ENCODE measurements at places on chromosomes 6 and 20.

DNA sequence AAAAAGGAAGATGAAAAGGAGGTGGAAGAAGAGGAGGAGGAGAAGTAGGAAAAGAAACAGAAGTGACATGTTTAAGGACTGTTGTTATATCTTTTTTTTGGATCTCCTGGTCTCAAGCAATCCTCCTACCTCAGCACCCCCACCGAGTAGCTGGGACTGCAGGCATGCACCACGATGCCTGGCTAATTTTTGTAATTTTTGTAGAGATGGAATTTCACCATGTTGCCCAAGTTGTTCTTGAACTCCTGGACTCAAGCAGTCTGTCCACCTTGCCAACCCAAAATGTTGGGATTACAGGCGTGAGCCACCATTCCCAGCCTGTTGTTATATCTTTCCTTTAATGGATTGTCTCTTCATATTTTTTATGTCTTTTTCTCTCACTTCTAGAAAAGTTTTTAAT lies 19.5 kb upstream of the BCLAF1 start:
- no peak for DNase-seq

GRCh38 chr20:14845199-14846160 lies 508.1 kb upstream of the FLRT3 start:
- no peak for DNase-seq

GRCh38 chr6:113953346-113953745 lies 17.6 kb downstream of the HDAC2 start:
- no peak for DNase-seq

DNA sequence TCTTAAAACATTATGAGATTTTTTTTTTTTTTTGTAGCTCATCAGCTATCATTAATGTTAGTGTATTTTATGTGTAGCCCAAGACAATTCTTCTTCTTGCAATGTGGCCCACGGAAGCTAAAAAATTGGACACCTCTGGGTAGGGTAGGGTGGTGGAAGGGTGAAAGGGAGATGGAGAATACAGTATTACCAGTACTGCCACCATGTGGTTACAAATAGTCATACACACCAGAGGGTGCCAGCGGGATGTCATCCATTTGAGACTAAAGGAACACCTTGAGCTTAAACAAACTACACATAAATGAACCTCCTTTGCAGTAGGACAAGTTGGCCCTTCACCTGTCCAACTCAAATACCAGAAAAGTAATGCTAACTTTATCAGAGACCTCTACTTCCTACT lies 601.9 kb downstream of the HTR1B start:
- DNase-seq = no peak

GRCh38 chr6:53896196-53896595 lies 101.4 kb downstream of the LRRC1 start:
- no peak for DNase-seq

DNA sequence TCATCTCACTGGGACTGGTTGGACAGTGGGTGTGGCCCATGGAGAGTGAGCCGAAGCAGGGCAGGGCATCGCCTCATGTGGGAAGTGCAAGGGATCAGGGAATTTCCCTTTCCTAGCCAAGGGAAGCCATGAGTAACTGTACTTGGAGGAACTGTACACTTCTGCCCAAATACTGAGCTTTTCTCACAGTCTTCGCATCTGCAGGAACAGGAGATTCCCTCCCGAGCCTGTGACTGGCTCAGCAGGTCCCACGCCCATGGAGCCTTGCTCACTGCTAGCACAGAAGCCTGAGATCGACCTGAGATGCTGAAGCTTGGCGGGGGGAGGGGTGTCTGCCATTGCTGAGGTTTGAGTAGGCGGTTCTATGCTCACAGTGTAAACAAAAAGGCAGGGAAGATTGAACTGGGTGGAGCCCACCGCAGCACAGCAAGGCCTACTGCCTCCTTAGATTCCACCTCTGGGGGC lies 10.4 kb upstream of the CALHM5 start:
- DNase-seq = no peak

- DNase-seq = no peak
These were observed 11.8 kb downstream of the SRC start for GRCh38 chr20:37357481-37358365.

GRCh38 chr6:33490198-33490597 lies 35.8 kb downstream of the ZBTB9 start:
- no peak for DNase-seq

GRCh38 chr6:70844301-70844700 lies 112.6 kb downstream of the B3GAT2 start:
- DNase-seq = no peak

GRCh38 chr20:1164871-1165270 lies 19.9 kb downstream of the TMEM74B start:
- DNase-seq = no peak

DNA sequence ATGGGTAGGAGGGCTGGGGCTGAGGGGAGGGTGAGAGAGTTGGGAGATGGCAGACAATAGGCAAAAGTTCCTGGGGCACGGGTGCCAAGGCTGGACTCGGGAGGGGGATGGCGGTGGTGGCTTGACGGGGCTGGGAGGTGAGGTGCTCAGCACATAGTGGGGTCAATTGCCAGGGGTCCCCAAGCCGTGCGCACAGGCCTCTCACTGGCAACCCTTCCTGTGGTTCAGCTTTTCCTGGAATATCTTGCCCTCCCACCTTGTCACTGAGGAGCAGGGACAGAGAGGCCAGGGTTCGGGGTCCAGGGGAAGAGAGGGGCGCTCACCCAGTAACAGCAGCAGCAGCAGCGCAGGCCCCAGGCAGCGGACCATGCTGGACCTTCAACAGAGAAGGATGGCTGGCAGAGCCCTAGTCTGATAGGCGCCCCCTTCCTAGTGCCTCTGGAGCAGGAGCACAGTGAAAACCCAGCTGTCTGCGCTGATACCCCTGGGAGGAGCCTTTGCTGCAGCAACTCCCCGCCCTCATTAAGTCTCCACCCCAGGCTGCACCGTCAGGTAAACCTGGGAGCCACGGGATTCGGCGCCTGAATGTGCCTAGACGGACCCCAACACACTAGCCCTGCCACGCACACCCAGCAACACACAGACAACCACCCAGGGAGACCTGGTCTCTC lies at the start of gene GFRA4:
Gene GFRA4, minus strand, starts transcription at position 369 of the 671 bp plus-strand sequence. Its CDS starts 0 bp downstream, at position 369.
- DNase-seq = no peak

- peak; percentile 40 for DNase-seq
These were observed 27.2 kb downstream of the UBE2V1 start for GRCh38 chr20:50085481-50086365.

DNA sequence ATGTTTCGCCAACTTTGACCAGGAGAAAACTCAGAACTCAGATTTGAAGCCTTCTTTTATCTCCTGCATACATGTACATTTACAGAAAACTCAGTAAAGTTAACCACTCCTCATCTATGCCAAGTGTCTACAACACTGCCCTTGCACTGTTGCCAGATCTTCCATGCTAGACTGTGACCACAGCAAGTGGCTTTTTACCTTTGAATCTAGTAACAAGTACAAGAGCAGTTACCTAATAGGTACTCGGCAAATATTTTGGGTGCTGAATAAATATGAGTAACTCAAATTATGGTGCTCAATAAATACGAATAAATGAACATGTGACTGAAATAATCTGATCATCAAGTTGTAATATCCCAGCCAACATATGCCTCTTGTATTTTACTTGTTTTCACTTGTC lies 184.9 kb downstream of the EYA4 start:
- DNase-seq = no peak

GRCh38 chr6:40535110-40535818 lies 51.9 kb downstream of the LRFN2 start:
- no peak for DNase-seq

DNA sequence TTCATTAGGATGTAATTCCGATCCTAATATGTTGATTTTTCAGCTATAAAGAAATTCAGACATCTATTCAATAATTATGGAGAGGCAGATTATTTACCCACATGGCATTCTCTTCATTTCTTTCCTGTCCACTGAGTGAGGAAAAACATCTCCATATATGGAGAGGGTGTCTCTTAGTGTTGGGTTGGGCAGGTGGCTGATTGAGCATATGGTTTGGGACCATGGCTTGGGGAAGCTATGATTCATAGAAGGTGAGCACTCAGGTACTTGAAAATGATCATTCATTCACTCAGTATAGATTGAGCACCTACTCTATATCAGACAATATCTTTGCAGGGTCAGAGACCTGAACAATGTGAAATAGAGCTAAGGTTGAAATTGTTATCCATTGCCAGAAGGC lies 41.3 kb upstream of the IL20RA start:
- no peak for DNase-seq

GRCh38 chr6:41232667-41233066 lies 4.5 kb downstream of the TREML4 start:
- DNase-seq = no peak

- no peak for DNase-seq
These were observed 119.2 kb upstream of the CCN2 start for GRCh38 chr6:132070356-132070755.

GRCh38 chr20:45096781-45097180 lies 4.1 kb downstream of the KCNS1 start:
- no peak for DNase-seq

- no peak for DNase-seq
These were observed 14.9 kb upstream of the TTPAL start for GRCh38 chr20:44460795-44461141.

DNA sequence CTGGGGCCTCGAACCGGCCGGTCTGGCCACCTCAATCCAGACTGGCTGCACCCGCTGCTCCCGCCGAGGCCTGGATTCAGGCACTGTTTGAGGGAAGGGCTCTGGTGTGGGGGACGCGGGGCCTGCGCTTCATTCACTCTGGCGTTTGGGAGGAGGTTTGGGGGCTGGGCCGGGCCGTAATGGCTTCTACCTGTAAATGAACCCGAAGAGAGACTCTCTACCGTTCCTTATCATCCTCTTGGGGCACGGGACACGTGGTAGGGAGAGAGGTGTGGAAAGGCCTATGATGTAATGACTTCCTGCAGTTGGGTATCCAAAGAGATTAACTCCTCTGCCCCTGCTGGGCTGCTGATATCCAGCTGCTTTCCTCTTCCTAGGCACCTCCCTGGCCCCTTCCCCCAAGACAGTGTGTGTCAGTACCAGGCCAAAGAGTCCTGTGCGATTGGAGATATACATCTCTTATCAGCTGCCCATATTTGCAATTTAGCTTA lies 1.8 kb downstream of the FOXO3 start:
- no peak for DNase-seq

- DNase-seq = no peak
These were observed 10.5 kb downstream of the SIRPA start for GRCh38 chr20:1905693-1906092.

DNA sequence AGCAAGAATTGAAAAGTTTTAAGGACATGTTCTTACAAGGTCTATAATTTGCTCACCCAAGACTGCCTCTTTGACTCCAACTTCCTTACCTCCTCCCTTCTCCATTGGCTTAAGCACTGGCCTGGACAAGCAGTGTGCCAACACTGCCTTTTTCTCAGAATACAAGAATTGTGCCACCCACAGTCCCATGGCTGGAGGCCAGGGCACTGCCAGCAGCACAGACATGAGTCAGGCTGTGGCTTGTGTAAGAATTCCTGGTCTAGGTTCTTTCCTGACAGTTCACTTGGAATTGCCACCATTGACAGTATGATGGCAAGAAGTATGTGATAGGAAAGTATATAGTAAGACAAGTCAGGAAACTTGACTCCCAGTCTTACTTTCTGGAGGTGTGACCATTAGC lies 202.7 kb upstream of the MARCKS start:
- DNase-seq = no peak

- DNase-seq = no peak
These were observed 10.7 kb downstream of the FAM8A1 start for GRCh38 chr6:17610835-17611234.

- DNase-seq = no peak
These were observed 39.5 kb downstream of the ELOVL5 start for GRCh38 chr6:53309059-53309900.

DNA sequence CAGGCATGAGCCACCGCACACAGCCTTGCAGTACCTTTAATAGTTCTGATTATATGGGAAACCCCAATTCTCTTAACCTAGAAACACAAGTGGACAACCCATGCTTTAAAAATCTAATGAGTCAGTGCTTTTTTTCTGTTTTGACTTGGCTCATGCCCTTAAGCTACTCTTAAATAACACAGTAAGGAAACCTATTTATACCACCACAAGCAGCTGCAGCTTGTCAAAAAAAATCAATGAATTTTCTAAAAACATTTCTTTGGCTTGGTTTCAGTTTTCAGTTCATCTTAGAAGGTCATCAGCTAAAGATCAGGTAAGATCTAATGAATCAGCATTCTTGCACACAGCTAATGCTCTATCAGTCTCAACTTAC lies 124.1 kb upstream of the DST start:
- DNase-seq = no peak

- DNase-seq = no peak
These were observed 36.8 kb upstream of the DDR1 start for GRCh38 chr6:30847421-30847970.

GRCh38 chr6:41634657-41635056 lies 3.6 kb upstream of the MDFI start:
- no peak for DNase-seq

- DNase-seq = no peak
These were observed 37.7 kb upstream of the PRSS16 start for GRCh38 chr6:27209659-27210269.

- DNase-seq = no peak
These were observed 225.2 kb upstream of the RREB1 start for GRCh38 chr6:6882592-6882991.

- DNase-seq = no peak
These were observed 40.1 kb upstream of the AKIRIN2 start for GRCh38 chr6:87742106-87742505.

DNA sequence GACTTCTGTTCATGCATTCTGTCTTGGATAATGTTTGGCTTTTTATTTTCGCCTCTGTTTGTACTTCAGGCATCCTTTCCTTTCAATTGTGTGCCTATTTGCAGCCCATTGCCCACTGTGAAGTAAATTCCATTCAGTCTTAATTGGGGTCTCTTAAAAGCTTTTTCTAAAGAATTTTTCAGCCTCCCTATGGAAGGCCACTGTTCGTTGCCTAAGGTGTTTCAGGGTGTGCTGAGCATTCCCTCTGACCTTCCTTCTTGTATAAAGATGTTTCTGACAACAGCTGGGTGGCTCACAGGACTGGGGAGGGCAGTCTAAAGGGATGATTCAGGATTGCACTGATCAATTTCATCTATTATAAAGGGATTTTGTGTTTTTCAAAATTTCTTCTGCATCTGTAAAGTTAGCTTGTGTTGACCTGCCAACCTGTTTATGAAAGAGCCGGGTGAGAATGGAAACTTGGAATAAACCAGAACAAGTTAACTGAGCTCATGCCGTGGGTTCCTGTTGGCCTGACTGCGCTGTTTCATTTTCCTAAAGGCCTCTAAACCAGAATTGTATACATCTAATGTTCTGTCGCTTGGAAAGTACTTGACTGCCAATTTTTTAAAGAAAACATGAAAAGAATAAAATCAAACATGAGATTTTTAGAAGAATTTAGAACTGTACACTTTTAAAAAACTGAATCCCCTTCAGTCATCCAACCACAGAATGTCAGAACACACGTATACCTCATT lies 14.3 kb downstream of the PHACTR2 start:
- DNase-seq = no peak

DNA sequence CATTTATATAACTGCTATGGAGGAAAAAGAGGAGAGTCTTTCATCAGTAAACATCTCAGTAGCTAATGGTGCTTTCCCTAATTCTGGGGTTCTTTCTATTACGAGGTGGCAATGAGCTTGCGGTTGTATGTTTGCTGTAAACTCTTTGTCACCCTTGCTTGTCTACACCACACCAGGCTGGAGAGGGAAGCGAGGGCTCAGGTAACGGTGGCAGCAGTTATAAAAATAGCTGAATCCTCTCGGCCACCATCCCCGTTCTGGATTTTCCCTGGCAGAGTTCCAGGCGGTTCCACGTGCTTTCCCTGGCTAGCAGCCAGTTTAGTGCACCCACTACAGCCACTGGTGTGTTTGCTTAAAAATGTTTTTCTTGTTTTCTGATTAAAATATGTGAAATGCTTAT lies 39.0 kb downstream of the MAS1 start:
- DNase-seq = no peak

All from GM12892 (cell line).